Activated naive CD8-positive, alpha-beta T cell treated with anti-CD3 and anti-CD28 coated beads, Interleukin-2, amount 10 ng/mL, durations not matched to agents 7 days and 5 days (primary cell): ENCODE measurements at places on chromosomes 7 and 10.

GRCh38 chr7:99409806-99410205 lies 1.0 kb downstream of the BUD31 start:
- DNase-seq, result no peak

- no peak for DNase-seq
Observed at GRCh38 chr7:116528008-116528789, 3.4 kb downstream of the CAV1 start.

- DNase-seq, result no peak
Observed at GRCh38 chr10:111348076-111348475, 271.2 kb downstream of the ADRA2A start.

DNA sequence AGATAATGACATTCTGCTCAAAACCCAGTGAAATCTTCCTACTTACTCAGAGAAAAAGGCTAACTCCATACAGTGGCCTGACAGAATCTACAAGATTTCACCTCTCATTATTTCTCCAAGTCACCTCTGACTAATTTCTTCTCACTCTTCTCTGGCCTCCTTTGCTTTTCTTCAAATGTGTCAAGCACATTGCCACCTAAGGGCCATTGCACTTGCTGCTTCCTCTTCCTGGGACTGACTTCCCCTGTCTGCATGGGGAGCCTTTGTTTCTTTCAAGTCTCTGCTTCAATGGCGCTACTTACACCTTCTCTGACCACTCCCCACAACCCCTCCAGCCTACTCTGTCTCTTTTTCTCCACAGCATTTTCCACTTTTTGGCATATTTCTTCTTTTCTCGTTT lies 36.0 kb downstream of the PRTFDC1 start:
- no peak for DNase-seq

DNA sequence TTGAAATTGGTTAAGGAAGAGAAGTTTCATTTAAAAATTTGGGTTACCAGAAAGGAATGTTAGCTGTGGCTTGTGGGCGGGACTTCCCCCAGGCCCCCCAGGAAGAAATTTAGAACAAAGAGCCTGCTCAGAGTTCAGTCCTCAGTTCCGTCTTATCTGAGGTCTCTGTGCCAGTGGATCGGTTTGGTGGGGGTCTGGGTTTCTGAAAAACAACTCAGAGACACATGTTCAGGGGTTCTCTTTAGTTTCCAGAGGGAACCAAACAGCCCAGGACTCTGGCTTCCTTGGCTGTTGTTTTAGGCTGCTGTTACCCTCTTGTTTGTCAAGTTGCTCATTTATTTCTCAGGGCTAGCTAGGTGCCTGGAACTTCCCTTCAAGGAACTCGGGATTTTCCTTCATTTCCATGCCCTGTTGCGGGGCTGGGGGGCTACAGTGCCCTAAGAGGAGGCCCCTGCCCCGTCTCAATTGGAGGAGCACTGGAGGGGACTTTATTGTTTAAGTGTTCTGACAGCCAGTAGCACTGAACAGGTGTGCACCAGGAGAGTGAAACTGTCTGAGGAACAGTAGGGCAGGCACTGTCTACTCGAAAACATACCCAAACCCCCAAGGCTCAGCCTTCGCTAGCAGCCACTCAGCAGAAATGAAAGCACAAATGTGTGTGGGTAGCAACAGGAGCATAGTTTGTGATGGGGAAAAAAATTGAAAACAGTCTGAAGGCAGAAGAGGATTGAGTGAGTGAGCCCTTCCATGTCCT lies 59.9 kb downstream of the ALOX5 start:
- DNase-seq, result no peak

DNA sequence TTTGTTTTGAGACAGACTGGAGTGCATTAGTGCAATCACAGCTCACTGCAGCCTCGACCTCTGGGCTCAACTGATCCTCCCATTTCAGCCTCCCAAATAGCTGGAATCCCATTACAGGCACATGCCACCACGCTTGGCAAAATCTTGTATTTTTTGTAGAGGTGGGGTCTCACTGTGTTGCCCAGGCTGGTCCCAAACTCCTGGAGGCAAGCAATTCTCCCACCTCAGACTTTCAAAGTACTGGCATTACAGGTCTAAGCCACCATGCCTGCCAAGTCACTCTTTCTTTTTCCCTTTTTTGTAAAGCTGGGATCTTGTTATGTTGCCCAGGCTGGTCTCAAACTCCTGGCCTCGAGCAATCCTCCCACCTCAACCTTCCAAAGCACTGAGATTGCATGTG lies 8.3 kb upstream of the NPC1L1 start:
- DNase-seq, result no peak
